ENCODE measurements at places on chromosomes 2 and 18. TPM values are rescaled to one million over a fixed set of nuclear protein-coding genes. Genes with fewer than 3 reads are reported as not detected.

- no peak overlapping the region for H3K4me3 ChIP-seq
- no peak for DNase-seq
- H3K4me1 ChIP-seq: no peaks in the 10 kb centered on the region
- no peaks in the 10 kb centered on the region for H3K27me3 ChIP-seq
These were observed 525.4 kb downstream of the KCNJ3 start for GRCh38 chr2:155223781-155224406.

DNA sequence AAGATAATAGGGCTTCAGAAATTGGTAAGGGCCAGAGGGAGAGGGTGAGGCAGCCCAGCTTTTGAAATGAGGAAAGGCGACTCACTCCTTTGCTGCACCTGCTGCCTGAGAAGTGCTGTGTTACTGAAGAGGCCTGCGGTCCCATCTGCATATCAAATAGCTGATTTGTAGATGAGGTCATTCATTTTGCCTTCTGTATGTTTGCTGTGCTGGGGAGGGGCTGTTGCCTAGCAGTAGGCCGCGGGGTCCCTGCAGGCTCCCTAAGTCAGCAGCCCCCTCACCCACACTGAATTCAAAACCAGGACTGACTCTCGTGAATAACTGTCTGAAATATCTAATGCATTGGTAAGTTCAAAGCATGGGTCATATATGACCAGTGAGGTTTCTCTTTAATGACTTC is 377.2 kb downstream of the SOX11 start:
- no peaks in the 10 kb centered on the region for H3K4me1 ChIP-seq
- no peak overlapping the region for H3K4me3 ChIP-seq
- peaks cover 2% of the 10 kb centered on the region for H3K27me3 ChIP-seq
- no peak for DNase-seq
- H3K36me3 ChIP-seq: no peaks in the 10 kb centered on the region
- no peak overlapping the region for H3K27ac ChIP-seq

CCDC102B gene
- total RNA-seq: 7.7 TPM

ANKRD30B gene
- not detected for total RNA-seq

- no peak overlapping the region for H3K4me3 ChIP-seq
- no peaks in the 10 kb centered on the region for H3K4me1 ChIP-seq
- peaks cover 14% of the 10 kb centered on the region for H3K36me3 ChIP-seq
- H3K27me3 ChIP-seq: peaks cover under 1% of the 10 kb centered on the region
- DNase-seq: no peak
These were observed 189.8 kb upstream of the NABP1 start for GRCh38 chr2:191488135-191488534.

DNA sequence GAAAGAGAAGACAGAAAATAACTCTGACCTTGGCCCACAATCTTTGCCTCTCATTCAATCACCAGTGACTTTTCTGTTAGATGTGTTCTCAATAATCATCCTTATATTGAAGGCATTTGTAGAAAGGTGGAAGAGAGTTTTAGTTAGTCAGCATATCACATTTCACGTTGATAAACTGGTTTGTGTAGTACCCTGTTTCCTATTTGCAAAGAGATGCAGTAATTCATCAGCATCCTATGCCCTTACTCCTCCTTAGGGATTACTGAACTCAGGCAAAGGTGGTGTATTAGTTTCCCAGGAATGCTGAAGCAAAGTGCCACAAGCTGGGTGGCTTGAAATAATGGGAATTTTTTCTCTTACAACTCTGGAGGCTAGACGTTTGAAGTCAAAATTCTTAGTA is 145.0 kb downstream of the SPP2 start:
- no peaks in the 10 kb centered on the region for H3K4me1 ChIP-seq
- H3K27ac ChIP-seq: no peak overlapping the region
- H3K4me3 ChIP-seq: no peak overlapping the region

DNA sequence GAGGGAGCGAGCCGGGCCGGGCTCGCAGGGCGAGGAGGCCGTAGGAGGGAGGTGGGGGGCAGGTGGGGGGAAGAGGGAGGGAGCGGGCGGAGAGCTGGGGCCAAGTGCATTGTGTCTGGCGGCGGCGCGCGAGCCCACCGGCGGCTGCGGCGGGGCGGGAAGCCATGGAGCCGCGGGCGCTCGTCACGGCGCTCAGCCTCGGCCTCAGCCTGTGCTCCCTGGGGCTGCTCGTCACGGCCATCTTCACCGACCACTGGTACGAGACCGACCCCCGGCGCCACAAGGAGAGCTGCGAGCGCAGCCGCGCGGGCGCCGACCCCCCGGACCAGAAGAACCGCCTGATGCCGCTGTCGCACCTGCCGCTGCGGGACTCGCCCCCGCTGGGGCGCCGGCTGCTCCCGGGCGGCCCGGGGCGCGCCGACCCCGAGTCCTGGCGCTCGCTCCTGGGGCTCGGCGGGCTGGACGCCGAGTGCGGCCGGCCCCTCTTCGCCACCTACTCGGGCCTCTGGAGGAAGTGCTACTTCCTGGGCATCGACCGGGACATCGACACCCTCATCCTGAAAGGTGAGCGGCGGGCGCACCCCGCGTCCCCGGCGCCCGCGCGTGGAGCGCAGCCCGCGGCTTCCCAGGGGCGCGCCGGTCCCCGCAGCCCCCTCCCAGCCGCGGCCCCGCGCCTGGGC is at the start of gene TMEM178A:
TSS of gene TMEM178A (plus strand) at position 107 of the 680 bp plus-strand sequence. CDS start at position 165, 58 bp downstream.
- H3K27me3 ChIP-seq: peaks cover 71% of the 10 kb centered on the region
- H3K36me3 ChIP-seq: no peaks in the 10 kb centered on the region
- DNase-seq: no peak

- H3K27ac ChIP-seq: no peak overlapping the region
- H3K4me1 ChIP-seq: peaks cover 36% of the 10 kb centered on the region
- DNase-seq: no peak
- peaks cover 7% of the 10 kb centered on the region for H3K36me3 ChIP-seq
- no peaks in the 10 kb centered on the region for H3K27me3 ChIP-seq
These were observed 74.2 kb downstream of the CD8B2 start for GRCh38 chr2:106561356-106561755.

DNA sequence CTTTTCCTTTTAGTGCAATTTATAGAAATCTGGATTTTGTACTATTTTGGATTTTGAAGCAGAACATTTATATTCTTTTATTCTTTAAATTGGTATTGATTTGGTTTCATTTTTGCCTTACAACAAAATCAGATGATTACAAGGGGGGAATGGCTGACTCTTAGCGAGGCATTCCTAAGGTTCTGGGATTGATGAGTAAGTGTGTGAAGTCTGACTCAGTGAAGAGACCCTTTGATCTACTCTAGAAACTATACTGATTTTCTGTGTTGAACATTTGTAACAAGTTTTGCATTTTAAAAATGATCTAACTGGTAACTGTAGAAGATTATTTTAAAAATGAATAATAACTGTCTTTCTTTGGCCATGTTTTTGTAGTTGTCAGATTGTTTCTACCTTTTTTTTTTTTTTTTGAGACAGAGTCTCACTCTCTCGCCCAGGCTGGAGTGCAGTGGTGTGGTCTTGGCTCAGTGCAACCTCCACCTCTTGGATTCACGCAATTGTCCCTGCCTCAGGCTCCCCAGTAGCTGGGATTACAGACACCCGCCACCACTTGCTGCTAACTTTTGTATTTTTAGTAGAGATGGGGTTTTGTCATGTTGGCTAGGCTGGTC is 48.7 kb downstream of the TTC39C start:
- no peak overlapping the region for H3K27ac ChIP-seq
- peaks cover 4% of the 10 kb centered on the region for H3K36me3 ChIP-seq
- no peaks in the 10 kb centered on the region for H3K27me3 ChIP-seq
- DNase-seq: no peak

GRCh38 chr2:176291335-176291734 is 22.1 kb downstream of the MTX2 start:
- no peak overlapping the region for H3K4me3 ChIP-seq
- no peaks in the 10 kb centered on the region for H3K27me3 ChIP-seq
- peaks cover 41% of the 10 kb centered on the region for H3K4me1 ChIP-seq
- no peak for DNase-seq
- no peaks in the 10 kb centered on the region for H3K36me3 ChIP-seq
- H3K27ac ChIP-seq: no peak overlapping the region

SCN2A gene
- total RNA-seq: not detected

SERPINB12 gene
- not detected for total RNA-seq

DNA sequence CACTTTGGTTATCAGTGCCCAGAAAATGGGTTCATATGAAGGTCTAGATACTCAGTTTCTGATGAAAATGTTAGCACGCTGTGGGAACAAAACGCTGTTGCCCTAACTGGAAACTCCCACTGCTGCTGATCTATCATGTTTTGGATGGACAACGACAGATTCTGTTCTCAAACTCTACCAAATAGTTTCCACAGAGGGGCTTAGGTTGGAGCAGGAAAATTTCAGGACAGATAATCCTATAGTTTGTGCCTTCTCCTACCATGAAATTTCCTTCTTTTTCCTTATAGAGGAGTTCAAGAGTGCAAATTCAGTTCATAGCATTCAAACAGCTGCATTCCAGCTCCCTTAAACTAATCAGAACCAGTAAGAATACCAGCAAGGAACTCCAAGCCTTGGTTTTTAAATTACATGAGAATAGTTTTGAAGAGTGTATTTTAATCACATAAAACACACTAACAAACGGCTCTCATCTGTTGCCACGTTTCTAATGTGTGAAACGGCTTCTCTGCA is 58.7 kb upstream of the RALBP1 start:
- no peaks in the 10 kb centered on the region for H3K4me1 ChIP-seq
- H3K36me3 ChIP-seq: no peaks in the 10 kb centered on the region
- DNase-seq: no peak

Measured in naive thymus-derived CD8-positive, alpha-beta T cell (primary cell).